Amniotic stem cell (primary cell): ENCODE measurements at places on chromosomes 7 and 10.

GRCh38 chr7:158407581-158408317, 179.9 kb downstream of the PTPRN2 start:
- no peak for DNase-seq

DNA sequence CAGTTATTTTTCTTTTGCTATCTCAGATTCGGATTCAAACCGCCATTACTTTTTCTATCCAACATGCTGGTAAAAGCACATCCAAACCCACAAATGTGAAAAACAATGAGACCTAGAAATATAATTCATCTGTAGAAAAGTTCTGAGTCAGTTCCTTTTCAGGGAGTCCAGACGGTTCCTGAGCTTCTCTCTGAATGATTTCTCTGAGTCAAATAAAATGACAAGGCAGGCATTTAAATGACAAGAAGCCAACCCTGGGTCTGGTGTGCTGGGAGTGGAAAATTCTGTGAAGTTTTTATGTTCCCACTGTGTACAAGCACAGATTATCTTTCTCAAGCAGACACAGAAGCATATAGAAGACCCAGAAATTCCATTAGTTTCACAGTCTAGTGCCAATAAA, 96.3 kb upstream of the ANKRD1 start:
- DNase-seq = no peak

DNA sequence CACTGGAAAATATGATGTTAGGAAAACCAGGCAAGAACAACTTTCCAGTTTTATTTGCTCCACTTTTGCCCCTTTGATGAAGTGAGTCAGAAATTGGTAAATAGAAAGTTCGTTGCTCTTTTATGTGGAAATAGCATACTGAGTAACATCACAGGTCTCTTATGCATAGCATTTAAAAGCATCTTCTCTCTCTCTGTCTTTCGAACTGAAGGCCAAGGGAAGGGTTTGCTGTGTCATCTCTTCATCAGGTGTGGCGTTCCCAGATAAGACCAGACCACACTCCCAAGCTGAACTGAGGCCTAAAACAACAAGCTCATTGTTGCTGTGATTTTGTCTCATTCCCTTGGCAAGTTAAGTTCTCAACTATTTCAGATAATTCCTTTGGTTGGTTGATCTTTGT, 131.8 kb upstream of the GRB10 start:
- DNase-seq = no peak

DNA sequence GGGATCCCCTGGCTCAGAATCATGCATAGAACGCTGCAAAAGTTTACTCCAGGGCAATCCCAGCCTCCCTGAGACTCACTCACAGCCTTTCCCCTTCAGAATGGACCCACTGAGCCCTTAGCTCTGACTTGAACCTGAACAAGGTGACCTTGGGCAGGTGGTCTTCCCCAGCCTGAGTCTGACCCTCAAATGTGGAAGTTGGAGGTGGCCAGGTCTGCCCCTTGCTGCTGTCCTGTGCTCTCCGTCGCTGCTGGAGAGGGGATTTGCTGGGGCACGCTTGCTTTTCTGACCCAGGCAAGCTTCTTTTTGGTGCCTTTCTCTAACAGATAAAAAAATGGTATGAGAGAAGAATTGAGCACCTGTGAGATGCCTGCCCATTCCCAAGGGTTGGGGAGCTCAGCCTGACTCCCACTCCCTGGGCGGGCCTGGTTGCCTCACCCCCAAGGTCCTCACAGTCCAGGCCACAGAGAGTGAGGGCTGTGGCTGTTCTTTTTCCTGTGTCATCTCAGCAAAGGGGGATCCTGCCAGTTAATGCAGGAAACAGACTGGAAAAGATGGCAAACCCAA, 46.6 kb upstream of the IGFBP3 start:
- DNase-seq = no peak

DNA sequence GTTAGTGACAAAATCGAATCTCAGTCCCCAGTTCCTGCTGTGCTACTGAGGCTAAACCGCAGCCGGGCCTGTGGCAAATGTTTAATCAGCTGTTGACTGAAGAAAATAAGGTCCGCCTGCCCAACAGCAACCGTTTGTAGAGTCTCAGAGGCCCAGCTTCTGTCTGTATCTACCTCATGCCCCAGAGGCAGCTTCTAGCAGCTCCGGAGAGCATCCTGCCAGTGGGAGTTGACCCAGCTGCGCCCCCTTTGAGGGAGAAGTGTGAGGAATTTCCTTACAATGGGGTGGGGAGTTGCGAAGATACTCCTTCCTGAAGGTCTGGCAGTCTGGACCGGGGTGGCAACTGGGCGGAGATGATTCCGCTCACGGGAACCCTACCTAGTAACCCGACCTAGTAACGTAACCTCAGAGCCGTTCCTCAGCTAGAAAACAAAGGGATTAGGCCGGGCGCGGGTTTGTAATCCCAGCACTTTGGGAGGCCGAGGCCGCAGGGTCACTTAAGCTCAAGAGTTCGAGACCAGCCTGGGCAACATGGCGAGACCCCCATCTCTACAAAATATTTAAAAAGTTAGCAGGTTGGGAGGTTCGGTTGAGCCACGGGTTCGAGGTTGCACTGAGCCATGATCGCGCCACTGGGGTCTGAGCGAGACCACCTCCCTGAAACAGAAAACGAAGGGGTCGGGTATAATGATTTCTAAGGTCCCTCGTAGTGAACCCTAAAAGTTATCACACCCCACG, 846 bp upstream of the ZNF775 start:
- DNase-seq = no peak

DNA sequence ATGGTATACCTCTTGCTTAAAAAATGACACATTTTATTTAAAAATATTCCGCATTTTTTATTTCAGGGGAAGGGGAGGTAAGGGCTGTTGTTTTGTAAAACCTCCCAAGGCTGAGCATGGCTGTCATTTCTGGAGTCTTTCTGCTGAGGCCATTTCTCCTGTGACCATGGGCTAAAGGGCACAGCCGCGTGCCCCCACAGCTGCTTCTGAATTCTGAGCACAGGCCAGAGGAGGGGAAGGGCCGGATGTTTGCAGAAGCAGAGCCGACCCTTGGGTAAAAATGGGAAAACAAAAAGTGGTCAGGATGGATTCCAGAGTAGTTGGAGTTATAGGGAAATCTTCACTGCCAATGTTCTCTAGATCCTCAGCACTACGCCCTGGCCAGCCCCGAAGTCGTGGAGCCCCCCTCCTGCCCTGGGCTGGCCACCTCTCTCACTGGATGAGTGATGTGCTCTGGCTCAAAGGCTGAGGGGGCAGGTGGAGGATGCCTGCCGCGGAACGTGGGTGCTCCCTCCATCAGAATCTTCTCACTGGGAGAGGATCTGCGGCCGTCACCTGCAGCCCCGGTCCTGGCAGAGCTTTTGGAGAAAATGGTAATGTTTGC, 131.3 kb upstream of the ZEB1 start:
- DNase-seq = no peak

DNA sequence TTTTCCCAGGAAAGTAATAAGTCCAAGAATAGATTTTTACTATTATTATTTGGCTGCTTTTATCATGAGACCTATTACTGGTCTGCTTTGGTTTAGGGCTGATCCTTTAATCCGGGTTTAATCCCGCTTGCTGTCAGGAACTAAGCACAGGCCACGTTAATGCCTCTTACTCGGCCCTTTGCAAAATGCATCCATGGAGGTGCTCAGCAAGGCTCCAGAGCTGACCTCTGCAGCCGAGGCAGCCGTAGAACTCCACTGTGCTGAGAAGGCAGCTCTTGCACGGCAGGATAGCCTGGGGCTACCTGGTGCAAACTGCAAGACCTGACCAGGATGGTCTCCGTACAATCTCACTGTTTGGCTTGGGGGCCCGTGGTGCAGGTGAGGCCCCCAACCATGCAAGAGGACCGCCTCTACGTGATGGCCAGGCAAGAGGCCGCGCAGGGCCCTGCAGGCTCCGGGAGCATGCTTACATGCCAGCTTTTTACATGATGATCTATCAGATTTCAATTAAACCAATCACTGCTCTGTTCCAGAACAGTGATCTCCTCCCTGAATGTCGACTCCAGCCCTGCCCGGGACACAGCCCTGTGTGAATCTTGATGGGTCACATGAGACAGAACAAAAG, 10.4 kb upstream of the CALML3 start:
- no peak for DNase-seq

DNA sequence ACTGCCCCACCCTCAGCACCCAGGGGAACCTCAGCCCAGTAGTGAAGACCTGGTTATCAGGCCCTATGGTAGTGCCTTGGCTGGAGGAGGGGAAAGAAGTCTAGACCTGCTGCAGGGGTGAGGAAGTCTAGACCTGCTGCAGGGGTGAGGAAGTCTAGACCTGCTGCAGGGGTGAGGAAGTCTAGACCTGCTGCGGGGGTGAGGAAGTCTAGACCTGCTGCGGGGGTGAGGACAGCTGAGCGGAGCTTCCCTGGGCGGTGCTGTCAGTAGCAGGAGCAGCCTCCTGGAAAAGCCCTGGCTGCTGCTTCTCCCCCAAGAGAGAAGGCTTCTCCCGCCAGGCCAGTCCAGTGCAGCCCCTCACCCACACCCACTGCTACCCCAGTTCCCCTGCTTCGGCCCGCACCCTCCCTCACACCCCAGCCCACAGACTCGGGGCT, 6.3 kb downstream of the NOS3 start:
- DNase-seq = no peak

DNA sequence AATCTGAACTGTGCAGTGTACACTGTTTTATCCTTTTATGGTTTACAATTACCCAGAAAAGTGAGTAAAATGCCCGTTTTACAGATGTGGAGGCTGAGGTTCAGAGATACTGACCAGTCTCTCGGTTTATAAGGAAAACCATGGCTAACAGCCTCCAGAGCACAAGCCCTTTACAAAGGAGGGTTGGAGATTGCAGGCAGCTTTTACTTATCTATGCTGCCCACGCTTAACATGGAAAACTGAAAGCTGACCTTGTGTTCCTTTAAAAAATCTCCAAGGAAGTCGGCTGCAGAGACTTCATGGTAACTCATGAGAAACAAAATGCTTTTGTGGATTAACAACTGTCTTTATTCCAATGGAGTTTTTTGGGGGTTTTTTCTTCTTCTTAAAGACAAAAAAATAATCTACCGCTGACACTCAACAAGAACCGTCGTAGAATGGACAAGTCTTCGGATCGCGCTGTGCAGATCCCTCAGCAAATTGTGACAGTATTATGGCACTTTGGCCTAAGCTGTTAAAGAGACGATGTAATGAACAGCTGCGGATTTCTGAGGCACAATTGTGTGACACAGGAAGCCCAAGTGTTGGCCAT, 654 bp upstream of the SLF2 start:
- no peak for DNase-seq

- DNase-seq = no peak
These were observed 61.7 kb downstream of the GSAP start for GRCh38 chr7:77354484-77354883.

DNA sequence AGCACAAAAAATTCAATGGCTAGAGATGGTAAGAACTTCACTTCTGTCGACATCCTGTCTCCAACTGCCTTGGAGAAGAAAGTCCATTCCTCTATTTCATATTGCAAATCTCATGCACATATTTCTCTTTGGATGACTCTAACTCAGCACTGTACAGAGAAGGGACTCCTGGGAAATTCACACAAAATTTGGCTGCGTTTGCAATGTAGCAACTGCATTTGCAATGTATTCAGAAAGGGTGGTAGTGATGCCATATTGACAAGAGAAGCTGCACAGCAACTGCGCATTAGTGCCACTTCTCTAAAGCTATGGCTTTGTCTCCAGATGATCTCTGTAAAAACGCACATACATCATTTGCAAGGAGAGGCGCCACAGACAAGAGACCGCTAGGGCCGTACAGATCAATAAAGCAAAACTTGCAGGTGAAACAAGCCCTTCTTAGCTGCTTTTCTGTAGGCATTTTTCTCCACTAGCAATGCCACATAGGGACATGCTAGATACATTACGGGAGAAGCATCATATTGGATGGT, 389.5 kb downstream of the TCERG1L start:
- DNase-seq = no peak

- no peak for DNase-seq
These were observed 271.7 kb downstream of the BICC1 start for GRCh38 chr10:58784361-58784760.

- no peak for DNase-seq
These were observed 41.4 kb downstream of the NEURL1 start for GRCh38 chr10:103534621-103535498.

GRCh38 chr10:132971448-132972148, 29.2 kb upstream of the CFAP46 start:
- no peak for DNase-seq

- no peak for DNase-seq
These were observed at the start of gene AMPH for GRCh38 chr7:38630720-38631673. Gene AMPH (minus strand): TSS chr7:38631373. CDS start chr7:38631351, 22 bp downstream.

DNA sequence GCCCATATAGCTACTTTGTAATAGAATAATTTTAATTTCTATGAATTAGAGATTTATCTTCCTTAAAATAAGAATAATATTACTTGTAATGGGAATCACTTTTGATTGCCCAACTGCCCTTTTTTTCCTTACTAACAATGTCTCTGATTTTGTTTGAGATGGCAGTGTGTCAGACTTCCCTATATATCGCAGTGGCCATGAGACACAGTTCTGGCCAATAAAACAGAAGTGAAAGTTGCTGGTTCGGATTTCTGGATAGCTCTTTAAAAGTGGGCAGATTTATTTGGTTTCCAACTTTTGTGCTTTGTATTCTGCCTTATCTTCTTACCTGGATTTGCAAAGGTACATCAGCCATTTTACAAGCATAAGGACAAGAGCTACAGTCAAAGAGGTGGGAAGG, 170.2 kb downstream of the PPP1R17 start:
- DNase-seq = no peak

GRCh38 chr7:14888962-14889361, 13.6 kb downstream of the DGKB start:
- DNase-seq = no peak

DNA sequence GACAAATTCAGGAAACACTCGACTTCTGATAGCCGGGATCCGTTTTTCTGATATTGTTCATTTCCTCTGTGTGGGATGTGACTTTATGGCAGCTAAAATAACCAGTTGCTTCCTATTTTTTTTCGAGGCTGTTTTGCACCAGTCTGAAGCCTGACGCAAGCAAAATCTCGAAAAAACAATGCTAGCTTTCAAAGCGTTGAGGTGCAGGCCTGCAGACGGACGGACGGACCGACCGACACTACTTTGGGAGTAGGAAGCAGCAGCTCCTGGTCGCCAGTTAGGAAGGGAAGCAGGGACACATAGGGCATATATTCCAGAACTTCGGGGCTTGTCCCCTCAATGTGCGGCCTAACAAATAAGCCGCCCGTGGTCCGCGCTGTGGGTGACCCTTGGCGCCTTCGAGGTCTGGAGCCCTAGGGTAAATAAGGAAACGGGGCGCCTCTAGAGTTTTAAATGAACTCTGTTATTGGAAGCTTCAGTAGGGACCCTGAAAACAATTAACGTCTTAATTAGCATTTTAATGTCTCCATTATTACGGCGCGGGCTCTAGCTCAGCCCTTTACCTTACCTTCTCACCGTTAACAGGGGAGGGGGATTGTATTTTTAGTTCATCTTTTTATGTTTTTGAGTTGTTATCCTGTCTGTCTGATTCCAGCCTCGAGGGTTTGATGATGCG, 1.3 kb downstream of the HHEX start:
- no peak for DNase-seq

- peak; percentile 22 for DNase-seq
These were observed 24.5 kb upstream of the EEPD1 start for GRCh38 chr7:36128448-36129047.
